ENCODE measurements at places on chromosomes 11 and 22.

DNA sequence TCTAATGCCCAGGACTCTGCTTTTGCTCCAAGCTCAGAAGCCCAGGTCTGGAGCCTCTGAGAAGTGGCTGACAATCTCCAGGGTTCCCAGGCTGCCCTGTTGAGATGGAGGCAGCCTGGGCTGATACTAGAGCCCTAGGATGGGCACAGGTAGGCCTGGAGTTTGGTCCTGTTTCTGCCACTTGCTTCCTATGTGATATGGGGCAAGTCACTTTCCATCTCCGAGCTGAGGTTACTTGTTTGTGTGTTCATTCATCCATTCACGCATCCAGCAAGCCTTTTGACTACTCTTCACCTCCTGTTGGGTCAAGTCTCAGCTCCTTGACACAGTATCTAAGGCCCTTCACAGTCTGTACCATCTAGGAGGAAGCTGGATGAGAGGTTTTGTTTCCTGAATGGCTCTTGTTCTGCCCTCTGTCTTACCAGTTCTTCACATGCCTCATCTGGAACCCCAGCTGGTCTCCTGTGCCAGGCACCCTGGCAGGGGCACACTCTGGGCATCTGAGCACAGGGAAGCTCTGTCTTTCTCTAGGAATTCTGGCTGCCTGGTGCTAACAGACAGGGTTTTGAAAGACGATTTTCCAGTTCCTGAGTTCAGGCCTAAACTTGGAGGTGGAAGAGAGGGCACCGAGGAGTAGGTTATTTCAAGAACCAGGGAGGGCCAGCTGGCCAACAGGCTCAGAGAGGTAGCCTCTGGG lies 53.2 kb upstream of the AMPD3 start:
- DNase-seq: no peak

GRCh38 chr11:79648766-79649520 lies 208.1 kb upstream of the TENM4 start:
- DNase-seq: no peak

DNA sequence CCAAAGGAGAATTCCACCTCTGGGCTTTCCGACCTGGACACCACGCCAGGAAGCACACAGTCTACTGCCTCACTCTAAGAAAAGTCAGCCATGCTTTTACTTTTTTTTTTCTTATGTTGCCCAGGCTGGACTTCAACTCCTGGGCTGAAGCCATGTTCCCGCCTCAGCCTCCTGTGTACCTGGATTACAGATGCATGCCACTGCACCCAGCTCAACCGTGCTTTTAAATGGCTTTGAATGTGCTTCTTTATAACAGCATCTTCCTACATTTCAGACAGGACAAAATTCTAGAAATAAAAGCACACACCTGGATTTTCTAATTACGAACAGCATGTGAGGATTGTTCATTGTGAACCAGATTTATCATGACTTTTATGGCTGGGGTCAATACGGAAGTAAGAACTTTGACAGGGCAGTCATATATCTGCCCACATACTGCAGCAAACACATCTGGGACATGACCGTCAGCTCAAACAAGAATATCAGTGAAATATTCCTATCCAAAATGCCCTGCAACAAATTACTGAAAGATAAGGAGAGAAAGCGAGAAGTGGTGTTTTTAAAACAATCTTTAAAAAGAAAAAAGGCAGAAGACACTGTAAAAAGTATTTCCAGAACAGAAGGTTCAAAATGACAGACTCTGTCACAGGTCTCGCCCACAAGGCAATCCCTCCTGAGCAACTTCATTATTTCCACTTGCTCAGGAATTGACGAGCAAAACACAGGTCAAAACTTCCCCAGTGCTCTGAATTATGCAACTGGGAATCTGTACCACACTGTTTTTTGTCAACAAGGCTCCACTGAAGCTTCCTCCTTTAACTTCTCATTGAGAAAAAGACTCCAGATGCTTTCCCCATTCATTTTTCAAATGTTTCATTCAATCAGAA lies 42.1 kb downstream of the PACSIN2 start:
- no peak for DNase-seq

DNA sequence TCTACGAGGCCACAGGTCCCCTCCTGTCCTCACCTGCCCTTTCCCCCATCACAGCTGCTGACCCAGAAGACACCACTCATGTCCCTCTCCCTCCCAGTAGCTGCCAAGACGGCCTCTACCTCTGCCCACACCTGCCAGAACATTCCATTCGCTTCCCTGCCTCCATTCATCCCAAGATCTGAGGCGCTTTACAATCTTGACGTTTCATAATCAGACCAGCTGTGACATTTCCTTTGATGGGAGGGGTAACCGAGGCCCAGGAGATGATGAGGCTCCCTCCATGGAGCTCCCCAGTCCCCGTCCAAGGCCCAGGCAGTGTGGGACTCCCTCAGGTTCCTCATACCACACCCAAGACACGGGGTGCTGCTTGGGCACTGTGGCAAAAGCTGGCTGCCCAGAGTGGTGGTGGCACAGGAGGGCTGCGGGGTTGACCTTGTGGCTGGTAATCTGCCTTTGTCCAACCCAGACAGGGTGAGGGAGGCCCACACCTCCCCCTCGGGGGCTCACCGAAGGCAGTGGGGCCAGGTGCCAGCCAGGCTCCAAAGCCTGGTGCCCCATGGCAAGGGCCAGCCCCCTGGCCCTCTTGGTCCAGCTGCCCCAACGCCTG lies 17.3 kb downstream of the PHLDA2 start:
- DNase-seq: no peak

GRCh38 chr11:78753297-78753696 lies 178.6 kb upstream of the NARS2 start:
- DNase-seq: no peak
